ENCODE measurements at places on chromosomes 2 and 18.
A peak's percentile ranks its signal among the peaks of the same experiment; 100 is the strongest.

GRCh38 chr2:226383461-226383860 lies 416.2 kb downstream of the IRS1 start:
- no peak for DNase-seq

- no peak for DNase-seq
These were observed 188.6 kb downstream of the CD226 start for GRCh38 chr18:69759046-69759445.

GRCh38 chr18:76756531-76757253 lies 65.7 kb upstream of the ZNF236 start:
- no peak for DNase-seq

GRCh38 chr2:238593678-238594077 lies 167.0 kb downstream of the ASB1 start:
- DNase-seq, result no peak

DNA sequence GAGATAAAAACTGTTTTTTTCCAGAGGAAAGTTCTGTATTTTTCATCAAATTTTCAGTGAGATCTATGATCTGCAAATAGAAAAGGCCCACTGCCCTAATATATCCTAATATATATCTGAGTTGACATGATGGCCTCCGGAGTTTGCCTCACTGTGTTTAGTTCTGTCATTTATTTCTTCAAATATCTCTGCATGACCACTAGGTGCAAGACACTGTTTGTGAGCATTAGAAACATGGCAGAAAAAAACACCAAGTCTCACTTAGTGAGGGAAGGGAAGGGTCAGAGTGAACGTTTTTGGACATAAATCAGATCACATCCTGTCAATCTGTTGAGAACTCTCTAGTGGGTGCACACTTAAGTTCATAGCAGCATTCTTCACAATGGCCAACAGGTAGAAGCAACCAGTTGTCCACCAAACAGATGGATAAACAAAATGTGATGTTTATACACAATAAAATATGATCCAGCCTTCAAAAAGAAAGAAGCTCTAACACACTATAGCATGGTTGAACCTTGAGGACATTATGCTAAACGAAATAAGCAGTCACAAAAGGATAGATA lies 53.4 kb downstream of the SPIRE1 start:
- no peak for DNase-seq

GRCh38 chr2:69917852-69918251 lies 2.9 kb downstream of the MXD1 start:
- DNase-seq, result no peak

GRCh38 chr2:47091118-47091517 lies 64.0 kb downstream of the STPG4 start:
- DNase-seq, result no peak

DNA sequence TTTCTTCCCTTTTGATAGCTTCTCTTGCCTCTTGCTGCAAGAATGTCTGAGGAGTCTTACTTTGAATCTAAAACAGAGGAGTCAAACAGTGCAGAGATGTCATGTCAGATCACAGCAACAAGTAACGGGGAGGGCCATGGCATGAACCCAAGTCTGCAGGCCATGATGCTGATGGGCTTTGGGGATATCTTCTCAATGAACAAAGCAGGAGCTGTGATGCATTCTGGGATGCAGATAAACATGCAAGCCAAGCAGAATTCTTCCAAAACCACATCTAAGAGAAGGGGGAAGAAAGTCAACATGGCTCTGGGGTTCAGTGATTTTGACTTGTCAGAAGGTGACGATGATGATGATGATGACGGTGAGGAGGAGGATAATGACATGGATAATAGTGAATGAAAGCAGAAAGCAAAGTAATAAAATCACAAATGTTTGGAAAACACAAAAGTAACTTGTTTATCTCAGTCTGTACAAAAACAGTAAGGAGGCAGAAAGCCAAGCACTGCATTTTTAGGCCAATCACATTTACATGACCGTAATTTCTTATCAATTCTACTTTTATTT lies 133.5 kb upstream of the CDCA7 start:
- no peak for DNase-seq

DNA sequence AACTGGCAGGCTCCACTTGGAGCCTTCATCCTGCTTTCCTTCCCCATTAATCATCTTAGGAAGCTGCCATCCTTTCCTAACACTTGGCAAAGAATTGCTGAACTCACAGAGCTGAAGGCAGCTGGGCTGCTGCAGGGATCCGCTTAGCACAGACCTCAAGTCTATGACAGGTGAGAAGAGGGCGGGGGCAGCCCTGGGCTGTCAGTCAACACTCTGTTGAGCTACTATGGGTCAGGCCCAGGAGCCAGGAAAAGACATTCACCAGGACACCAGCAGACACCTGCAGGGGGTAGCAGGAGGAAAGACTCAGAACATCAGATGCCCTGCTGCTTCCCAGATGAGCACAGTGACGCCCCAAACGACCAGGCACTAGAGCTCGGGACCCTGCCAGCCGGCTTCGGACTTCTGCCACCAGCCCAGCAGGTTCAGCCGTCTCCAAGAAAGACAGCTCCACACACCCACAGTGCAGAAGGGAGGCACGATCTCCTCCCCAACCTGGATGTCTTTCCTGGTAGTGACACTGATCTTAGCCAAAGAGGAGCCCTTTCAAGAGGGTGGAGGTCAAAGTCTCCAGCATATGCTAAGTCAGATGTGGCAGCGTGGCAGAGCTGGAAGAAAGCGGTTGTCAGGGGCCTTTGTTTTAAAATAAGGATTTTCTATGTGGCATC lies 55.2 kb downstream of the SNORC start:
- DNase-seq, result no peak

DNA sequence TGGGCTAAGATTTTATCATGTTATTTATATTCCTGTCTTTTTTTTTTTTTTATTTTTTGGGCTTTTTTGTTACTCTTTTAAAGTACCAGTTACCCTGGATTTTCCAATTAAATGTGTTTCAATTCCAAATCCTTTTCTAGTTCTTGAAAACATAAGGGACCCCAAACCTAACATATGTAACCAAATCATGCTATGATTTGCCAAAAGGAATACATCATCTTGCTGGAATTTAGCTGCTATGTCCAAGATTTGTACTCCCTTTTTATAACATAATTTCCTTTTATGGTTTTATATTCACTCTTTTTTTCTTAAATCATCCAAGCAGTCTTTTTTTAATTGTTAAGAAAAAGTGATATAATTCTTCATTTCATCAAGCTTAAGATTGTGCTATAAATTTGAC lies 60.9 kb upstream of the DSEL start:
- DNase-seq, result no peak

GRCh38 chr2:79447463-79447862 lies 65.4 kb upstream of the CTNNA2 start:
- DNase-seq, result no peak

DNA sequence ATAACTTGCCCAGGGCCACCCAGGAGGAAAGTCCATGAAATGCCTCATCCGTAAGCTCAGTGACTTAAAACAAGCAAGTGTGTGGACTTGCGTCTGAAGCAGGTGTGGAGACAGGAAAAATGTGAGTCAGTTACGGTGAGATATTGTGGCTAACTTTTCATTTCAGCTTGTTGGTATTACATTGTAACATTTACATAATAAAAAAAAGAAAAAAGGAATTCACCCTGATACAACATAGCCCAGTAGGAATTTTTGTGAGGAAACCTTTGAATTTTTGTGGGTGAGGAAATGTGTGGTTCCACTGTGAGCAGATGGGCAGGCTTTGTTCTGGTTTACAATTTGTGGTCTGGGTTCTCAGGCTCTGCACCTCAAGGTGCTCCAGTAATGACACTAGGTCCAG lies 33.7 kb upstream of the LYPD6B start:
- no peak for DNase-seq

DNA sequence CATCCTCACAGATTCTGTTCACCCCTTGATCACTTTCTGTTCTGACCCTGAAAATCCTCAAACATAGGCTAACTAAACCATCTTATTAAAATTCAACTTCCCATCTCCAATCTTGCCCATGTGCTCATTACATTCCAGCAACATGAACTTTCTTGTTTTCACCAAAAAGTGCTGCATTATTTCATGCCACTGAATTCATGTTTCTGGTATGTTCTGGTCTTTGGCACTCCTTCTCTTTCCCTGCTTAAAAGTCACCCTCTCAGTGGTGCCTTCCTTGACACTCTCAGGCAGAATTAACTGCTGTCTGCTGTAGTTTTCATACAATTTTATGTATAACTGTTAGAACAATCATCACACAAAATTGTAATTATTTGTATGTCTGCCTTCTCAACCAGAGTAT lies 247.7 kb upstream of the RBMS1 start:
- DNase-seq, result no peak

DNA sequence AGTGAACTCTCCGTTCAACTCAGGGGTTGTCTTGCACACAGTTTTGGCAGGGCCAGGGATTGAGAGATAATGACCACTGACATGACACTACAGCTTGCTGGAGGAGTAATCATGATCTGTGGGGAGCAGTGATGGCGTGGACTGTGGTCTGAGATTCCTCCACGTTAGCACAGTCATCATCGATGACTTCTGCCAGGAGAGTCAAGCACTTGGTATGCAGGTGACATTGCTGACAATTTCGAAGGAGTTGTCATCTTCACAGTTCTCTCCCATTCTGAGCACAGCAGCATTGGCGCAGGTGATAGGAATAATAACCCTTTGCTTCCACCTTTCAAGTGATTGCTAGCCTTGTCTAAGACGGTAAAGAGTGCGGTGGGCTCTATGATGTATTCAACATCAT lies 79.8 kb downstream of the SGPP2 start:
- DNase-seq, result no peak

GRCh38 chr2:1600191-1601066 lies 143.9 kb downstream of the PXDN start:
- no peak for DNase-seq

GRCh38 chr2:204984518-204984917 lies 439.2 kb downstream of the PARD3B start:
- DNase-seq, result no peak

DNA sequence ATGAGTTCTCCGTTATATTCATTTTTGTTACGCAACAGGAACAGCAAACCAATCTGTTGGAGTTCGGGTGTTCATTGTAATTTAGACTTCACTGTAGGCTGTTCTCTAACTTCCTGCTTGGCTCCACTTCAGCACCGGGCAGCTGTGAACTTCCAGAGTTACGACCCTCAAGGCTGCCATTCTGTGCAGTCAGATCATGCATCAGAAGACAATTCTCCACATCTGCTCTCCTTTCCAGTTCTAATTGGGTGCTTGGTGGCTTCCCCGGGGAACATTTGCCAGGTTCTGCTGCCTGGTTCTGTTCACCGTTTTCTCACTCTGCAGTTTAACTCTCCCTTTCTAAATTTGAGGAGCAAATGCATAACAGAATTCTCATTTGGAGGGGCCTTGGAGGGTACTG lies 237.7 kb downstream of the NYAP2 start:
- DNase-seq, result no peak

- DNase-seq, result no peak
These were observed 29.1 kb upstream of the FAM98A start for GRCh38 chr2:33628031-33628827.

DNA sequence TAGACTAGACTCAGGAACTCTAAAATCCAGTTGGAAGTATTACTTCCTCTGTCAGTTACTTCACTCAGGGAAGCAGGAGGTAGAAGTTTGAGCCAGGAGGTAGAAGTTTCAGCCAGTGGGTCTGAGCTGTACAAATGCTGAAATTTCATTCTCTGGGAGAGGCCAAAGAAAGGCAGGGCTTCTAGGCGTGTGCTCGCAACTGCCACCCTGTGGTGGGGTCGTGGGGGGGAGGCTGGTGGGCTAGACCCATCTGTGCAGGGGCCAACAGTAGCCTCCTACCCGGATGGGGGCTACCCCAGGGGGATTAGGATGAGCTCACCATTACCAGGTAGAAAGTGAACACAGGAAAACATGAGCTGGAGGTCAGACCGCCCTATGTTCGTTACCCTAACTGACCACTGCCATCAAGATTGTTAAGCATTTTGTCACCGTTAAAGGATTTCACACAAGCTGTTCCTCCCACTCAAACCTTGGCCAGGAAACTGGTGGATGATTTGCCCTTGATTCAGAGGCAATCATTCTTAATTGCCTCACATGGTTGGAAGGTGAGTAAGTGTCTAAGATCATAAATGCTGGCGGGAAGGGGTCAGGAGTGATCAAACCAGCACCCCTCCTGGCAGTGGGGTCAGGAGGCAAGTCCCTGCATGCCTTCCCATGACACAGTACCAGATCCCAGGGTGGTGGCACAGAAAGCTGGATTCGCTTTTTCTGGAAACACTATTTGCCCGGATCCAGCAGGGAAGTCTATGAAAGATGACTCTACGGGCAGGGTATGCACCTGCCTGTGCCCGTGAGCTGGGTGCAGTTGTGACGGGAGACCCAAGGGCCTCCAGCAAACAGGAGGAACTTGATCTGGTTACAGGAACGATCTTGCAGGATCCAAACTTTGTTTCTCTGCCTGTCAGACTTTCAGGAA lies 5.2 kb upstream of the FHL2 start:
- DNase-seq, result no peak

GRCh38 chr18:32742579-32742978 lies 30.2 kb downstream of the KLHL14 start:
- no peak for DNase-seq

DNA sequence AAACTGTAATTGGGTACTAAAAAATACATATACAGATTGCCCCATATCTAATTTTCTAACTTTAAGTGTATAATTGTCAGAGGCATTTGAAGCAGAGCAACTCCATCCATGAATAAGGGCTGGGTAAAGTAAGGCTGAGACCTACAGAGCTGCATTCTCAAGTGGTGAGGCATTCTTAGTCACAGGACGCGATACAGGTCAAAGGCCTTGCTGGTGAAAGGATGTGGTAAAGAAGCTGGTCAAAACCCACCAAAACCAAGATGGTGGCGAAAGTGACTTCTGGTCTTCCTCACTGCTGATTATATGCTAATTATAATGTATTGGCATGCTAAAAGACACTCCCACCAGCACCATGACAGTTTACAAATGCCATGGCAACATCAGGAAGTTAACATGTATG lies 50.0 kb downstream of the SLC8A1 start:
- DNase-seq, result peak; percentile 42

GRCh38 chr2:156340377-156340776 lies 7.9 kb upstream of the NR4A2 start:
- DNase-seq, result no peak

DNA sequence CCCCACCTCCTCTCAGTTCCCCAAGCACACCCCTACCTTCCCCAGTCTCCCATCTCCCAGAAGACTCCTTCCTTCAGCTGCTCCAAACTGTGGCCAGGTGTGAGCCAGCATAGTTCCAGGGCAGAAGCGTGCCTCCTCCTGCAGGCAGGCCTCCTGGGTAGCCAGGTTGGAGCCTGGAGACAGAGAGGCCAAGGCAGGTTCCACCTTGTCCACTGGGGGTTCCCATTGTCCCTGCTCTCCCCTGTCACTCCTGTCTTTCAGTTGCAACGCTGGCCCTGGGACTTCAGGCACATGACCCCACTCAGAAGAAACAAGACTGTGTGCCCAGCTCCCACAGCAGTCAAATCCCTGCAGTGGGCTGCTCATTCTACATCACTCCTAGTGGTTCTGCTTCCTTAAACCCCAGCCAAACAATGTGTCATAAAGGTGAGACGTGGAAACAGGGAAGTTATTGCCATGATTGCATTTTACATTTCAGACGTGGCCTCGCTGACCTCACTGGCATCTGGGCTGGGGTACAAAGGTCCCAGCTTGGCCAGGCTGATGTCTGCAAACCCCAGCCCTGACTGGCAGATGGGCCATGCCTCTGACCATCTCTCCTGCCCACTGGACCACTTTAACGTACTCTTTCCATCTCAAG lies 96.5 kb upstream of the BOD1L2 start:
- no peak for DNase-seq

GRCh38 chr2:106080959-106081358 lies 113.1 kb downstream of the UXS1 start:
- DNase-seq, result no peak
